ENCODE measurements at places on chromosomes 5 and 9. TPM values are rescaled to one million over a fixed set of nuclear protein-coding genes. Genes with fewer than 3 reads are reported as not detected.

Gene MYMK
- not detected for total RNA-seq

Gene ELOVL7
- under 0.01 TPM for total RNA-seq

Gene TXNDC8
- not detected for total RNA-seq

Gene UBAP1
- 33.0 TPM for total RNA-seq

Gene DOLK
- 32.9 TPM for total RNA-seq

Gene CD14
- total RNA-seq, result 0.11 TPM

Gene RNF44
- 1.00 TPM for total RNA-seq

Gene WDR31
- total RNA-seq, result 1.3 TPM

Gene RGS7BP
- not detected for total RNA-seq

Gene OCLN
- 2.0 TPM for total RNA-seq

Gene LCN1
- not detected for total RNA-seq

Gene SCGB3A2
- not detected for total RNA-seq

Gene IL9
- total RNA-seq, result not detected

Gene ITGA2
- 40.7 TPM for total RNA-seq

Gene LCN6
- total RNA-seq, result not detected

Gene PSD2
- total RNA-seq, result 0.12 TPM

Gene PDGFRB
- 160 TPM for total RNA-seq

Gene ZCCHC9
- total RNA-seq, result 56.4 TPM

Gene SPATA31C1
- not detected for total RNA-seq
